ENCODE measurements at places on chromosomes 11 and 22.

- DNase-seq, result no peak
Measured at GRCh38 chr22:46021577-46021976, 44.6 kb upstream of the WNT7B start.

GRCh38 chr11:45048870-45049691 lies 97.4 kb upstream of the PRDM11 start:
- DNase-seq, result no peak

- DNase-seq, result no peak
Measured at GRCh38 chr11:91796999-91797398, 427.6 kb upstream of the FAT3 start.

DNA sequence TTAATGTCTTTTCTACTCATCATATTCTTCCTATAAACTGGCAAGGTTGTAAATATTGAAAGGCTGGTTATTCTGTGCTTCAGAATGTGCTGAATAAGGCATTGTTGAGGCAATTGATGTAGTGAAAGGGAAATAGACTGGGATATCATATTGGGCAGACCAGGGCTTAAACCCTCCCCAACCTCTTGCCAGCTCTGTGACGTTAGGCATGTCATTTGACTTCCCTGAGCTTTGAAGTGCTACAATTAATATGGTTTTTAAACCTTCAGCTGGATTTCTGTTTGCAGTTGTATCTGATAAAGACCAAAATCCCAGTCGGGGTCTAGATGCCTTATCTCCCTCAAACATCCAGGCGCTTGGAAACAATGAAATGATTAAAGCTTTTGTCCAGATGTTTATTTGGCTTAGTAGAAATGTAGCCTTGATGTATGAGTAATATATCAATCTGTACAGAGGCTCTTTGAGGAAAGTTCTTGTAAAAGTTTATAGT lies 208.1 kb downstream of the DBX1 start:
- no peak for DNase-seq

DNA sequence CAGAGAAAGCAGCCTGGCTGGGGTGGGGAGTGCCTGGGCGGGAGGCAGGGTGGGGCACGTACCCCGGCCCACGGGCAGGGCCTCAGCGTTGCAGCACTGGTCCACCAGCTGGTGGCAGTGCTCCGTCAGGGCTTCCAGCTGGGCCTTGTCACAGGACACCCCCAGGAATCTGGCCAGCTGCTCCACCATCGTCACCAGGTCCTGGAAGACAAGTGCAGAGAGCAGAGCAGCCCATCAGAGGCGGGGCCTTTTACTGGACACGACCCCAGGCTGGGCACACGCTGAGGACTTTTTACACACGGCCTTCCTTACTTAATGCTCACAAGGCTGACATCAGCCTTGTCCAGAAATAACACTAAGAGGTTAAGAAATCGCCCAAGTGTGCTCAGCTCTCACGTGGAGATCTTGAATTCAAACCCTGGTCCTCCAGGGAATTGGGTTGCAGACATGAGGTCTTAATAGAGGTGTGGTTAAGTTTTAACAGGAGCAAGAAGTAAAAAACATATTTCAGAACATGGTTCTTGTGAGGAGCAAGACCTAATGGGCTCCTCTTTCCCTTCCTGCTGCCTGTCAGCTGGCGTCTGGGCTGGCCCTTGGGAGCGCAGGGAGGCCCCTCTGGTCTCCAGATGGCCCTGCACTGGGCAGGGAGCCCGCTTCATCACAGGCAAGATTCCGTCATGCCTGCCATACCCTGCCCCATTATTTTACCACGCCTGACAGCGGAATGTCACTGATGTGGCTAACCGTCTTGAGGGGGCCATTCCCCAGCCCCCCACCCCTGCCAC lies 17.1 kb upstream of the EFCAB6 start:
- no peak for DNase-seq

- no peak for DNase-seq
Measured at GRCh38 chr11:12175694-12176241, 65.4 kb downstream of the MICAL2 start.

DNA sequence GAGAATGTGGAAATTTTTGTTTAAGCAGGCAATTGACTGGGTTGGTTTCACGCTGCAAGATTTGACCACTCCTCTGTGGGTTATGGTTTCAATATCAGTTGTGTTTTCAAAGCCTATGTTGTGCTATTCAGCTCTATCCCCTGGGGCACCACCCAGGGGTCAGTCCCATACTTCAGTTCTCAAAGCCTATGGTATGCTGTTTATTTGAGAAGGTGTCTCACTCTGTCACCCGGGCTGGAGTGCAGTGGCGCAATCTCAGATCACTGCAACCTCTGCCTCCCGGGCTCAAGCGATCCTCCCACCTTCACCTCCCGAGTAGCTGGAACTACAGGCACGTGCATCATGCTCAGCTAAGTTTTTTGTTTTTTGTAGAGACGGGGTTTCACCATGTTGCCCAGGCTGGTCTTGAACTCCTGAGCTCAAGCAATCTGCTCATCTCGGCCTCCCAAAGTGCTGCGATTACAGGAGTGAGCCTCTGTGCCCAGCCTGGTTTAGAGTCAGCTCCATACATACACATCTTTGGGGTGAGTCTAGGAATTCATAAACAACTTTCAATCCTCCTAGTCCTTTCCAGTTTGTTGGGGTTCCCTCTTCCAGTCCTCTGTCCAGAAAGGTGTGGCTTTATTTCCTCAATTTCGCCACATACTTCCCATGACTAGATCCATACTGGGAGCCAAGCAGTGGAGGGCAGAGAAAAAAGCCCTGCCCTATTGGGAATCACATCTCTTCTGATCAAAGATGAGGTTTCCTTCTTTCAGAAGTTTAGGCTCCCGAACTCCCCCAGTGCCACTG lies 35.0 kb upstream of the MAPK1 start:
- DNase-seq, result no peak

- DNase-seq, result no peak
Measured at GRCh38 chr11:25910086-25910485, 421.8 kb upstream of the ANO3 start.

DNA sequence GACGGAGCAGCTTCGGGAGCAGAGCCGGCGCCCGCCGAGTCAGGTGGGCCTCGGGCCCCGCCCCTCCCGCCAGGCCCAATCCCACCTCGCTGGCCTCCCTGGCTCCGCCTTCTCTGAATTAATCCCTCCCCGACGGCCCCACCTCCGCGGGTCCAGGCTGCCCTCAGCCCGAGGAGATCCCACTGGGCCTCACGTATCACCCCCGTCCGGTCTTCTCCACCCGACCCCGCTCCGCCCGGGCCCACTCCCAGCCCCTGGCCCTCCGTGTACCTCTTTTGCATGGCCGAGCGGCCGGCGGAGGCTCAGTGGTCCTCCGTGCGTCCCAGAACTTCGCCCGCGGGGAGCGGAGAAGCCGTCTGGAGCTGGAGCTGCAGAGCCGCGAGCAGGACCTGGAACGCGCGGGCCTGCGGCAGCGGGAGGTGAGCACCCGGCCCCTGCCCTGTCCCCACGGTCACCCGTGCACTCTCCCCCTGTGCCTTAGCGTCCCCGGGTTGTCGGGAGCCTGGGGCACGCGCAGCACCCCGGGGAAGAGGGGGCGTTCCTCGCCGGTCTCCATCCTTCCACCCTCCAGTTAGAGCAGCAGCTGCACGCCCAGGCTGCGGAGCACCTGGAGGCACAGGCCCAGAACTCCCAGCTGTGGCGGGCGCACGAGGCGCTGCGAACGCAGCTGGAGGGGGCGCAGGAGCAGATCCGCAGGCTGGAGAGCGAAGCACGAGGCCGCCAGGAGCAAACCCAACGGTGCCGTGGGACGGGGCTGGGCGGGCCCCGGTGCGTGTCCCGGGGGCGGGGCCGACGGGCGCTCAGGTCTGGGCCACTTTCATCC lies 2.2 kb upstream of the CD151 start:
- peak; percentile 62 for DNase-seq

DNA sequence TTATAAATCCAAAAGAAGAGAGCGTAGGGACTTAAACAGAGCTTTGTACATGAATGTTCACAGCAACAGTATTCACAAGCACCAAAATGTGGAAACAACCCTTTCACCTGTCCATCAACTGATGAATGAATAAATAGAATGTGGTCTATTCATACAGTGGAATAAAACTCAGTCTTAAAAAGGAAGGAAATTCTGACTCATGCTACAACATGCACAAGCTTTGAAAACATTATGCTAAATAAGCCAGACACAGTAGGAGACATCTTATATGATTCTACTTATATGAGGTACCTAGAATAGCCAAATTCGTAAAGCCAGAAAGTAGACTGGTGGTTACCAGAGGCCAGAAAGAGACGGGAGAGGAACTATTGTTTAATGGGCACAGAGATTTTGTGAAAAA lies 74.3 kb downstream of the SHANK2 start:
- no peak for DNase-seq

DNA sequence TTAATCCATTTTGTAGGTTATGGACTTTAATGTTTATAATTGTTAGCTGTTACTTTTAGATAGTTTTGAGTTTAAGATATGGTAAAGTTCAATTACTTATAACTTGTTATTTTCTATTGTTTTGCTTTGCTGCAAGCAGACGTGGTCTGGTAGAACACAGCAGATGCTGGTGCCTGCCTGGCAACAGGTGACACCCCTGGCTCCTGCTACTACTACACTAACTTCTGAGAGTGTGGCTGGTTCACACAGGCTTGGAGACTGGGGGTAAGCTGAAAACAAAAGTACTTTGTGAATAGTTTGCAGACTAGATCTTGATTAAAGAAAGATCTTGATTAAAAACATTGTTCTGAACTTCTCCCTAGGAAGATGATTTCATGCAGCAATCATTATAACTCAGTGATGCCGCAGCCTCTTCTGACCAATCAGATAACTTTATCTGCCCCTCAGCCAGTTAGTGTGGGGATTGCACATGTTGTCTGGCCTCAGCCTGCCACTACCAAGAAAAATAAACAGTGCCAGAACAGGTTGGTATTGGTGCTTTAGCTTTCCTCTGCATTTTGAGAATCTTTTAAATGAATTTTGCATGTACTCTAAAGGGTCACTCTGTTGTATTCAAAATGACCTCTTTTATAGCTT lies 90.4 kb downstream of the HIPK3 start:
- no peak for DNase-seq

- DNase-seq, result no peak
Measured at GRCh38 chr11:97794876-97795275, 1225.9 kb upstream of the CNTN5 start.

DNA sequence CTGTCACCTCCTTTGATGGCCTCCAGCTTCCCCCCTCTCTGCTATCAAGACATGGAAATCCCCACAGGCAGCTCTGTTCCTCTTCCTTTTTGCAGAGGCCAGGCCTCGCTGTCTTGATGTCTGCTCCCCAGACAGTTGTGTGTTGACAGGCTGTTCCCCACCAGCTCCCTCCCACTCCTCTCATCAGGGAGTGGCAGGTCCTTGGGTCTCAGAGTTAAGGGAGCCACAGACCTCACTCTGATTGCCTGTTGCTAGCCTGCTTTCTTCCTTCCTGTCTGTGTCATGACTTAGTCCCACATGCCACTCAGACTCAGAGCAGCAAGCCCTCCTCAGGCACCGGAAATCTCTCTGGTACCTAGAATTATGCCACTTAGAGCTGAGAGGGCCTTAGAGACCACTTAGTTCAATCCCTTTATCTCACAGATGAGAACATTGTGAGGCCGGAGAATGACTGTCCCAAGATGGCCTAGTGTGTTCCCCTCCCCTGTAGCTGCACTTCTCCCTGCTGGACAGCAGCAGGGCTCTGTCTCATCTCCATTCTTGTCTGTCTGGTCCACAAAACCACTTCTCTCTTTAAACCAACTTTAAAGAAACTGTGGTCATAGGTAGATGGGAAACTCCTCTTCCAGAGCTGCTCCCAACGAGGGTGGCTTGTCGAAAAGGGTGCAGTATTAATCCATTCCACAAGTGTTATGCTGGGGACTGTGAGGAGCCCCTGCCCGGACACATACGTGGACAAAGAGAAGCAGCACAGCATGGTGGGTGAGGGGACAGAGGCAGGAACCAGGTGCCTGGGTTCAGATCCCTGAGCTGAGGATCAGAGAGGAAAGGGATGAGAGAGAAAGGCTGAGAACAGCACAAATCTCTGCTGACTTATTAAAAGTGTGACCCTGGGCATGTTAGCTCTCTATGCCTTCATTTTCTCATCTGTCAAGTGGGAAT lies 4.2 kb downstream of the AMPD3 start:
- peak; percentile 89 for DNase-seq

- DNase-seq, result no peak
Measured at GRCh38 chr11:61587951-61588727, 7.3 kb upstream of the SYT7 start.

- no peak for DNase-seq
Measured at GRCh38 chr11:44811841-44812448, 85.2 kb downstream of the TSPAN18 start.

DNA sequence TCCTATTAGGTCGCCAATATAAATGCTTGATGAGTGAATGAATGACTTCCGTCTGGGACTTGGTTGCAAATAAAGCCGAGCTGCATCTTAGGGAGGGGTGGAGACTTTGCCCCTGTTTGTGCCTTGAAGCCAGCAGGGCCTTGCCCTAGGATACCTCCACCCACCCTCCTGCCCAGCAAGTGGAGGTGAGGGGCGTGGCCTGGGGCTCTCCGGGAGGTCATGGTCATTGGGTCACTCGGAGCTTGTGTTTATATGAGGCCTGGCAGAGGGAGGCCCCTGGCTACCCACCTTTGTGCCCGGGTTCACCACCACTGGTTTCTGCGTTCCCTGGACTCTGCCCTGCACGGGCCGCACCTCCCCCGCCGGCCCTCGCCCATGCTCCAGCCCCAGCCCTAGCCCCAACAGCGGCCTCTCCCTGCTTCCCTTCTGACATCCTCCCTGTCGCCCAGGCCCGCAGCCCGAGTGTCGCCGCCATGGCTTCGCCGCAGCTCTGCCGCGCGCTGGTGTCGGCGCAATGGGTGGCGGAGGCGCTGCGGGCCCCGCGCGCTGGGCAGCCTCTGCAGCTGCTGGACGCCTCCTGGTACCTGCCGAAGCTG lies 4.3 kb downstream of the MPST start:
- DNase-seq, result no peak

- no peak for DNase-seq
Measured at GRCh38 chr11:47529951-47530350, 23.0 kb downstream of the CELF1 start.

DNA sequence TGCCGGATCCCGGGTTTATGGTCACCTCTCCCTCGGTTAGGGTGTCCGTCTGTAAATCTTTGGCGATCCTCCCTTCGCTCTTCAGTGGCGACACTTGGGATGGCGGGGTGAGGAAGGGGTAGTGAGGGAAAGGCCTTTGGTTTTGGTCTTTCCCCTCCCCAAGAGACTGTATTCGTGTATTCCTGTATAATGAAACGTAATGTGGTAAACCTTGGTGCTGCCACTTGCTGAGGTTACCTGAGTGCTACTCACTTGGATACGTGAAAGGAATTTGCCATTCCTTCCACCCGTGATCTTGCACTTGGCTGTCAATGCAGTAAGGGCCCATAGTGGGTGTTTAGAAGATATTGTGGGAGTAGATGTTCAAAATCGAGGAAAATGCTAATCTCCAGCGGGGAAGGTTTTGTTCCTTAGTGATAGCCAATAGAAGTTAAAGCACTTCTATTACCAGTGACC lies 578 bp upstream of the NUP160 start:
- no peak for DNase-seq

DNA sequence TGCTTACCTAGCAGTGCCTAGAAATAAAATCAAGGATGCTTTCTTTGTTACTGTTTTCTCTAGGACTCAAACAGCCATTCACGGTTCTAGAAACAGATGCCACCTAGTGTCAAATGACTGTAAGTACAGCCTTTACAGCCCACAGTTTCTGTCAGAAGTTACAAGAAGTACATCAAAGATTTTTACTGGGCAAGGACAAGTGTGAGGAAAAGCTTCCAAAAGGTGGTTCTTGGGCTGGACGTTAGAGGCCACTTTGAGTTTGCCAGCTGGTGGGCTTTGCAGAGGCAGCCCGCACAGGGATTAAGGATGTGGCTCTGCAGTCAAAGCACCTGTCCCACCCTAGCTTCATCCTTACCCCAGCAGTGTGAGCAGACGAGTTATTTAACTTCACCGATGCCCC lies 6.9 kb downstream of the KMT5B start:
- DNase-seq, result peak; percentile 68

GRCh38 chr11:120682866-120683265 lies 171.3 kb downstream of the GRIK4 start:
- DNase-seq, result no peak

Data from suppressor macrophage (primary cell).